ENCODE measurements at places on chromosomes 7 and 10. TPM values are rescaled to one million over a fixed set of nuclear protein-coding genes. Genes with fewer than 3 reads are reported as not detected.

The MUC3A gene
- total RNA-seq: not detected

The CCDC136 gene
- total RNA-seq: 7.2 TPM

The GPR37 gene
- not detected for total RNA-seq

The CARD11 gene
- 112 TPM for total RNA-seq

DNA sequence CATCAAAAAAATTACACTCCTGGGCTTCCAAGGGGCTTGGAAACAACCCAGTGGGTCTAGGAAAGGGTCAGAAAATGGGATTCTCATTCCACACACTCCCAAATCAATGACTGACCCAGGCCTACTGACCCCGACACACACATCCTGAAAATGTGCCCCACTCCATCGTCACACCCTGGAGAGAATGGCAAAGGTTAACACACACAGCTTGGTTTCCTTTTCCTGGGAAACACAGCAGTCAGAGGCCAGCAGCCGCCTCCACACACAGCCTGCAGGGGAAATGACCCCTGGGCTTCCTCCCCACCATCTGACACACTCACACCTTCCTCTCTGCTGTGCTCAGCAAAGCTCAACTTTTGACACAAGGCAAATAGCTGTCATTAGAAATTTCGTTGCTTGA, 42.9 kb downstream of the SH3PXD2A start:
- DNase-seq: no peak

GRCh38 chr7:115475761-115476385, 554.0 kb downstream of the MDFIC start:
- DNase-seq: no peak

- DNase-seq: no peak
These were observed 70.0 kb downstream of the VOPP1 start for GRCh38 chr7:55502124-55502857.

DNA sequence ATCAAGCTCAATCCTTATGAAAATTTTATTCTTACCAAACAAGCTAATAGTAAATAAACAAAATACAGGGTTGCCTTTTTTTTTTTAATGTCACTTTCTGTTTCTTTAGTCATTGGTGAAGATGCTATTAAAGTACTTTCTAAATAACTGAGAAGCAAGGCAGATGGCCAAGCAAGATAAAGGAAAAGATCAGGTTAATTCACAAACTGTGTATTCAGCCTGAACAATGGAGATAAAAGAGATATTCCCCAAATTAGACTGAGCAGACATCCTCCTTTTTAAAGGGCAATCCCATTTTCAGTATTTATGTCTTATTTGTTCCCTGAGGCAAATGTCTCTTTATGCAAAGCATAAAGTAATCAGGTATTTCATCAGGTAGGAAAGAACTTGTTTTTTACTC, 23.1 kb upstream of the XRCC2 start:
- DNase-seq: no peak

DNA sequence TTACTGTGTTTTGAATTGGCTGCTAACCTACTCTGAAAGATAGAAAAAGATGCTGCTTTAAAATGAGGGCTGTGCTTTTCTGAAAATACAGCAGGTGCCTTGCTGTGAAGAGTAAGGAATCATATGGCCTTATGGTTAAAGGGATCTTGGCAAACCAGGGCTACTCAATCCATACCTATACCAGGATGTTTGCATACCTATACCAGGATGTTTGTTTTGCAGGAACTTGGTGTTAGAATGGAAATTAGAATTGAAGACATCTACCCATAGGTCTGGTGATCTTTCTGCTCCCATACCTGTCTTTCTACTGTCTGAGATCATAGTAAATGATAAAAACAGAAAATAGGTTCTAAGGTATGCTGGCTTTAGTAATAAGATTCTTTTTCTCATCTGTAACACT, 200.2 kb upstream of the C7orf33 start:
- no peak for DNase-seq
